NAMALWA (cell line): ENCODE measurements at places on chromosomes 13 and 19.

DNA sequence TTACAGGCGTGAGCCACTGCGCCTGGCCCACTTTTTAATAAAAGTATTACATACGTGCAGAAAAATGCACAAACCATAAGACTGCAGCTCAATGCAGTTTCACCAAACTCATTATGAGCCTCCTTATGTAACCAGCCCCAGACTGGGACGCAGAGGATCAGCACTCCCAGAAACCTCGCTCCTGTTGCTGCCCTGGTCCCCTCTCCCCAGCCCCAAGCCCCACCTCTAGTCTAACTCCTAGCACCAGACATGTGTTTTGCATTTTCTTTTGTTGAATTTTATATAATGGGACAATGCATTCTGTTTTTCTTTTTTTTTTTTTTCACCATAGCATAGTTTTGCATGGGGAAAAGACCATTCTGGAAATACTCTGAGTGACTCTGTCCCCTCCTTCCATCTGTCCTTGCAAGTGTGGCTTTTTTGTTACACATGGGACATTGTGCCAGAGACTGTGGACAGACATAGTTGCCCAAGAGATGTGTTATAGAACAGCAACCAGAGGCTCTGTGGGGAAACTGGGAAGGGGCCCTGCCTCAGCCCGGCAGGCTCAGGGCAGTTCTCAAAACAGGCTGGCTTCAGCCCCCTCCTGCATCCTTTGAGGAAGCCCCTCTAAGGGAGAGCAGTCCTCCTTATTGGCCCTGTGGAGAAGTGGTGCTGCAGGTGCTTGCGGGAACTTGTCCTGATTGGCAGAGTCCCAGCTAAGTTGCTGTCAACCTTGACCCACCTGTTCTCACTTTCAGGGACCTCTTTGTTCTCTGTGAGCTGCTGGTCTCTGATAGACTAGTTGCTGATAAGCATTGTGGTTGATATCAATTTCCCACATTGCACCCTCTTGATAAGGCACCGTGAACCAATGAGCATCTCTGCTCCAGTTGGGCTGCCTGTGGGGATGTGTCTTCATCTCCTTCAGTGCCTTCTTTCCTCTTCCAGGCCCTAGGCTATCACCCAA is 13.8 kb upstream of the OLFM4 start:
- no peak for DNase-seq

DNA sequence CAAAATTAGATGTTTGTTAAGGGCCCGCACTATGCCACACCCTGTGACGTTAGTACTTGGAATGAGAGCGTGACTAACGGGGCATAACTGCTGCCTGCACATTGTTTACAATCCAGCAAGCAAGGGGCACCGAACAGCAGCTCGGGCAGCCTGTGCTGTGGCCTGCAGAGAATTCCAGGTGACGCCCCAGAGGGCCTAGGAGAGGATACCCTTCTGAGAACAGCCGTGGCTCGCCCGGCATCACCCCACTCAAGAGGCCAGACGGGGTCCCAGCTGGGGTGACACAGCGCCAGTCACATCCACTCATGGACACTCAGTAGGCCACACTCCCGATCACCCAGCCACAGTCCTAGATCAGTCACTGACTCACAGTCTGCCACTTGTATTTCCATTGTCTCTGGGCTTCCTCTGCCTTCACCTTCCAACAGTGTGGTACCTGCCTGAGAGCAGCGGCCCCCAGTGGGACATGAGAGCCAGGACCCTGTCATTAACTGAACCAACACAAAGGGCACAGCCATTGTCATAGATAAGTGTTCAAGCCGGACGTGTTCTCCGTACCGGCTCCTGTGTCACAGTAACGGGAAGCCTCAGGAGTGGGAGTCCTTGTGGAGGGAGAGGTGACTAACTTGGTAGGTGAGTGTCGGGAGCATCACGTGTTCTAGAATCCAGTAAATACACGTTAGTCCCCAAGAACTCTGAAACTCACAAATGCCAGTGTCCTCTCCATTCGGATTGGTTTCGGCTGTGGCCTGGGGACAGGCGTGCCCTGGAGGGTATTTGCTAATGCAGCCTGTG is 7.5 kb downstream of the ZNF331 start:
- no peak for DNase-seq

GRCh38 chr19:55145232-55145631 is 3.8 kb downstream of the TNNT1 start:
- no peak for DNase-seq

DNA sequence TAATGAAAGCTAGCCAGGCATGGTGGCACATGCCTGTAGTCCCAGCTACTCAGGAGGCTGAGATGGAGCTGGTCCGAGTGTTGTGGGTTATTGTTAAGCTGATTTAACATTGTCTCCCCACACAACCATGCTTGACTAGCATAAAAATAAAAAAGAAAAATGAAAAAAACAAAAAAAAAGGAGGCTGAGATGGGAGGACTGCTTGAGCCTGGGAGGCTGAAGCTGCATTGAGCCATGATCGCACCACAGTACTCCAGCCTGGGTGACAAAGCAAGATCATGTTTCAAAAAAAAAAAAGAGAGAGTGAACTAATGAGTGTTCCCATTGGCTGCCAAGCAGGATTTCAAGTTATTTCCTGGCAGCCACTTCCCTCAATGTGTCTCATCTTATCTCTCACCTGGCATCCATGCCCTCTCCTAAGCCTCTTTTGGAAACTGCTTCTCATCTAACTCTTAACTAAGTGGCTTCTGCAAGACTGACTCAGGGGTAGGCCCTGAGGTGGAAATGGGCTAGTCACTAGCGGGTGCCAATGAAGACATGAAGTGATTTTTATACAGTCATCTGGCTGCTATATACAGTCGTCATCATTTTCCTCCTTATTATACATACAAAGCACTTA is 4.9 kb downstream of the THAP8 start:
- no peak for DNase-seq

DNA sequence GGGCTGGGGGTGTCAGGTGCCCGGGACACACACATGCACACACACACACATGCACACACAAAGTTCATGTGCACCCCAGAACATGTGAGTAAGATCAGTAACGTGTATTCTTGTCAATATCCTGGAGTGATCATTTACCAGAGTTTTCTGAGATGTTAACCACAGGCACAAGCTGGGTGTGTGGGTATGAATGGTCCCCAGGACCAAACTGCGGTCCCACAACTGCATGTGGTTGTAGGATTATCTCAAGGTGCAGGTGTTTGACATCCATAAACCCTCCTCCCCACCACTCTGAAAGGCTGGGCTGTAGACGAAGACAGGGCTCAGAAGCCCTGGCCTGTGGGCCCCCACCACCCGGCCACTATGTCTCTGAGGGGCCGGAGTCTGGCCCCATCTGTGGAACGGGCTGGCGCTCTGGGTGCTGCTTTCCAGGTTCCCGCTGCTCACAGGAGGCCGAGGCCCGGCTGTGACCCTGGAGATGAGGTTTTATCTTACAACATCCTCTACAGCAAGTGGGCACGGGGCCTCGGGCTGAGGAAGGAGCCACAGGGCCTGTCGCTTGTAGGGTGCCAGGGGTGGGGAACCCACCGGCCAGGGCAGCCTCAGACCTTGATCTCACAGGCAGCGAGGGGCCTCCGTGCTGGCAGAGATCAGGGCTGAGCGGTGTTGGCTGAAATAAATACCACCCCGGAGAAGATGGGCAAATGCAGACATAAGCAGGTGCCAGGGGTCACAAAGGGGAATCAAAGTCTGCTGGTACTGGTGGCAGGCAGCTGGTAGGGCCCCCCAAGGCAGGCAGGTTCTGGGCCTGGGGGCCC is 4.3 kb downstream of the F2RL3 start:
- DNase-seq, result peak; percentile 40

GRCh38 chr19:55474269-55475265 is 1.9 kb upstream of the ZNF628 start:
- no peak for DNase-seq

- no peak for DNase-seq
Measured at GRCh38 chr13:99074693-99075092, 96.8 kb upstream of the DOCK9 start.

GRCh38 chr13:31629085-31629780 is 110.1 kb upstream of the RXFP2 start:
- no peak for DNase-seq

GRCh38 chr13:65971541-65971940 is 1258.6 kb downstream of the PCDH9 start:
- DNase-seq, result no peak

DNA sequence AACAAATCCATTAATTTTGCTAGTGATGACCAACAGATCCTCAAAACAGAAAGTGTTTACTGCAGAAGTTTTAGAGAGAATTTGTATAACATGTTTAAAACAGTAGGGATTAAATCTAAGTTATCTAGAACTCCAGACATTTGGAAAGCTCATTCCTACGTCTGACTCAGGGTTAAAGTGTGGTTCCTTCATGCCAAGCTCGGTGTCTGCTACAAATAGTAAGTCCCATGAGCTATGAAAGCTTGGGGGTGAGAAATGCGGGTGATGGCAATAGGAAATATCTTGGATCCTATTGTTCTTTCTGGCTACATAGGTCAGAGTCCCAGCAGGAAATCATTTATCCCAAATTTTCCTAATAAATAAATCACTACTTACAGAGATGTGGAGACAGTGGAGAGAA is 867.1 kb downstream of the UQCRFS1 start:
- no peak for DNase-seq

DNA sequence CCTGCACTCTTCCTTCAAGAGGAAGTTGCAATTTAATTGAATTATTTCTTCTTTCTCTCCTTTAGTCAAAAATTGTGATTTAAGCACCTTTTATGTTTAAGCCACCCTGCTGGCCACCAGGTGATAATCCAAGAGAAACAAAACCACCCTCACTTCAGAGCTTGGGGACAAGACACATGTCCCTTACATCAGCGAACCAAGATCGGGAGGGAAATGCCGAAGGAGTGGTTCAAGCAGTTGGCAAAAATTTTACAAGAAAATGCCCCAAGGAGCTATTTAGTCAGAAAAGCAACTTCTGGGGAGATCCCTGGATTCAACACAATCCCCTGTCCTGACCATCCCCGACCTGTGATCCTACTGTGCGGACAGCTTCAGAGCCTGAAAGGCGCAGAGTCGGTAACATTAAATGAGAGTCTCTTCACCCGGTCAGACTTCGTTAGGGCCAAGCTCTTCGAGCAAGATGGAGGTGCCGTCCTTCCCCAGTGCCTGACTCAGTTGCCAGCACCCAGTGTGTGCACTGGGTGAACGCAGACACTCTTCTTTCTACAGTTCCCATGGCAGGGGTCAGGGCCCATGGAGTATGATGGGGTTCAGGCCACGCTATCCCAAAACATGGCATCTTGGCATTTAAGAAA is 78.6 kb upstream of the TM9SF2 start:
- no peak for DNase-seq

- peak; percentile 83 for DNase-seq
Measured at GRCh38 chr13:114143806-114144605, 11.6 kb upstream of the RASA3 start.

DNA sequence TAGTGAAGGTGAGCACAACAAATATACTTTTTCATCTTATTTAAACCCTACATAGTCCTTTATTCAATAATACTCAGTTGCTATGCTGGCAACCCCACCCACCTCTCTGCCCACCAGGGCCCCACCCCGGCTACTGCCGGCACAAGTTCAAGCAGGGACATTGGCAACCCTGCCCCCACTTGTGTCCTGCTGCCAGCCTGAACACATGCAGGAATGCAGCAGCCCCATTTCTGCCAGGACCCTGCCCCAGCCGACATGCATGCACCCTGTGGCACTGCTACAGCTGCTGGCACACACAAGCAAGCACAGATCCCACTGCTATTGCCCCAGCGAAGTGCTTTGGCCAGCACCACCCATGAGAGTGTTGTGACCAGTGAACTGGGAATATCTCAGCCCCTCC is 289.8 kb downstream of the COG6 start:
- DNase-seq, result no peak
